Fibroblast of the aortic adventitia (primary cell): ENCODE measurements at places on chromosomes 1 and 21. TPM values are rescaled to one million over a fixed set of nuclear protein-coding genes. Genes with fewer than 3 reads are reported as not detected.

The ANKRD45 gene
- total RNA-seq, result 0.09 and 0.82 TPM in 2 replicates

The TNFRSF4 gene
- 0.65 TPM in 1 of 2 replicates, not detected in the other for total RNA-seq

The LEMD1 gene
- total RNA-seq, result 0.36 TPM in 1 of 2 replicates, not detected in the other

The PKN2 gene
- total RNA-seq, result 40.1 and 58.8 TPM in 2 replicates

The SPRR1B gene
- total RNA-seq, result not detected in 2 replicates
